MCF 10A (cell line): ENCODE measurements at places on chromosomes 2 and 18.

GRCh38 chr2:128644156-128644555, 325.5 kb upstream of the HS6ST1 start:
- H3K36me3 ChIP-seq, result no peaks in the 10 kb centered on the region
- no peak overlapping the region for H3K27ac ChIP-seq
- no peaks in the 10 kb centered on the region for H3K27me3 ChIP-seq
- H3K4me1 ChIP-seq, result no peaks in the 10 kb centered on the region
- no peak for DNase-seq
- H3K4me3 ChIP-seq, result no peak overlapping the region

DNA sequence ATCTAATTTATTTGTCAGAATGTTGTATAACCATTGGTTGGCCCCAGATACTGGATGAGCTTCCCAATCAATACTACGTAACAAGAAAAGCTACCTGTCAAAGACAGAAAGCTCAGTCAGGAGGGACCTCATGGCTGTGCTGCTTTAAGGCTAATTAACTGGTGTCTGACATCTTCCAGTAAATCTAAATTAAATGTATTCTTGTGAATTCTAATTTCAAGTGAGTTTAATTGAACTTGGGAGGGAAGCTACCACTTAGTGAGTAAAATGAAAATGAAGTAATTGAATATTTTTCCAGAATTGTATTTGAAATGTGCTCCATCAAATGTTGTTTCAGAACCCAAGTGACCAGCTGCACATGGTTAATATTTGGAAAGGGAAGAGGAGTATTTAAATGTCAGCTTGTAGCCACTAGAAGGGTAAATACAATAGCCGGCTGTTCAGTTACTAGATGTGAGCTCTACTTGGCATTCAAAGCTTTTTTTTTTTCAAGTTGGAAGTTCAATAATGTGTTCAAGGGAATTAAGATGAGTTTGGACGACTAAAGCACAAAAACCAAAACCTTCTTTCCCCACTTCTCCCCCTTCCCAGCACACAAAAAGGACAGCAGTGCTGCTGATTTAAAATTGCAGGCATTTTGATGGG, 62.0 kb downstream of the GPR39 start:
- H3K27me3 ChIP-seq, result no peaks in the 10 kb centered on the region
- DNase-seq, result no peak
- H3K36me3 ChIP-seq, result peaks cover 6% of the 10 kb centered on the region
- no peaks in the 10 kb centered on the region for H3K4me1 ChIP-seq

GRCh38 chr2:103353774-103354173, 591.9 kb downstream of the TMEM182 start:
- H3K27ac ChIP-seq, result no peak overlapping the region
- no peak overlapping the region for H3K4me3 ChIP-seq
- peaks cover 73% of the 10 kb centered on the region for H3K27me3 ChIP-seq
- no peaks in the 10 kb centered on the region for H3K36me3 ChIP-seq

DNA sequence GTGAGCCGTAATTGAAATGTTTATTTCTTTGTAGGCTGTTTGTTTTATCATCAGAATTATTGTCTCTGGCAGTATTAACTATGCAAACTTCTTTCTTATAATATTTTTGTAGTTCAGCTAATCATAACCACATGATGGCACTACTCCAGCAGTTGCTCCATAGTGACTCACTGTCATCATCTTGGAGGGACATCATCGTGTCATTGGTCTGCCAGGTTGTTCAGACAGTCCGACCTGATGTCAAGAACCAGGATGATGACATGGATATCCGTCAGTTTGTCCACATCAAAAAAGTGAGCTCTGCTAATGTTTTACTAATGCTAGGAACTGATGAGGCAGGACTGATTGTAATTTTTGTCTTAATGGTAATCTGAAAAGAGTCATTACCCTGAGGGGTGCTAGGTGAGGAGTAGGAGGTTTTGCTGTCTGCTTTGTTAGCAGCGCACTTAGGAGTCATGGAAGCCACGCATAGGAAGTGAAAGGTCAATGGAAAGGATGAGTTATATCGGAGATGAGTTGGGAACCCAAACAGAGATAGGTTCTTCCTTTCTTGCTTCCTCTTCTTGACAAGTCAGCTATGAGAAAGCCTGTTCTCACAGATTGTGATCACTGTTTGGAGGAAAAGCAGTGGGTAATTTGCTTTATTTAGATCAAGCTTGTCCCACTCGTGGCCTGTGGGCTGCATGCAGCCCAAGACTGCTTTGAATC, 49.2 kb downstream of the PIKFYVE start:
- no peaks in the 10 kb centered on the region for H3K27me3 ChIP-seq
- H3K4me1 ChIP-seq, result peaks cover 7% of the 10 kb centered on the region
- no peak overlapping the region for H3K4me3 ChIP-seq
- DNase-seq, result peak; percentile 38
- H3K27ac ChIP-seq, result no peak overlapping the region

- no peaks in the 10 kb centered on the region for H3K36me3 ChIP-seq
- peaks cover 20% of the 10 kb centered on the region for H3K4me1 ChIP-seq
- peak overlapping the region; percentile 46 for H3K27ac ChIP-seq
- peak; percentile 61 for DNase-seq
Observed at GRCh38 chr2:37713258-37713700, 41.8 kb upstream of the CDC42EP3 start.

- no peaks in the 10 kb centered on the region for H3K4me1 ChIP-seq
- H3K4me3 ChIP-seq, result no peak overlapping the region
- no peaks in the 10 kb centered on the region for H3K36me3 ChIP-seq
- no peak overlapping the region for H3K27ac ChIP-seq
Observed at GRCh38 chr2:24008672-24009366, 1.1 kb upstream of the MFSD2B start.

DNA sequence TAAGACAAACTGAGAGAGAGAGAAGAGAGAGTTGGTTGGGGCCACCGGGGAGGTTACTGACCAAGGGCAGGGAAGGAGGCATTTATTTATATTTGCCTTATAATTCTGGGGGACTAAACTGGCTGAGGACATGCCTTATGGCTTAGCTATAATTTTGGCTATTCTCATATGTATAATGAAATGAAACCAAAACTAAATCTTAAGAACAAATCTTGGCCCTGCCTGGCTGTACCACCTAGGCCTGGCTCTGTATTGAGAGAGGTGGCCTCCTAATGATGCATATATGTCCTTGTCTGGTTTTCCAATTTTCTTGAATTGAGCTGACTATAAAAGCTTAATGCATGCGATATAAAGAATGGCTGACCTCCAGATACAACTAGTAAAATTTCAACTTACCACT, 3.5 kb upstream of the PPP1CB start:
- H3K36me3 ChIP-seq, result peaks cover 28% of the 10 kb centered on the region
- no peak overlapping the region for H3K27ac ChIP-seq
- H3K4me3 ChIP-seq, result no peak overlapping the region
- H3K4me1 ChIP-seq, result no peaks in the 10 kb centered on the region

- peaks cover 5% of the 10 kb centered on the region for H3K36me3 ChIP-seq
- H3K27me3 ChIP-seq, result no peaks in the 10 kb centered on the region
- H3K27ac ChIP-seq, result no peak overlapping the region
- no peak overlapping the region for H3K4me3 ChIP-seq
- DNase-seq, result peak; percentile 40
Observed at GRCh38 chr18:49544362-49544761, 17.5 kb upstream of the LIPG start.

DNA sequence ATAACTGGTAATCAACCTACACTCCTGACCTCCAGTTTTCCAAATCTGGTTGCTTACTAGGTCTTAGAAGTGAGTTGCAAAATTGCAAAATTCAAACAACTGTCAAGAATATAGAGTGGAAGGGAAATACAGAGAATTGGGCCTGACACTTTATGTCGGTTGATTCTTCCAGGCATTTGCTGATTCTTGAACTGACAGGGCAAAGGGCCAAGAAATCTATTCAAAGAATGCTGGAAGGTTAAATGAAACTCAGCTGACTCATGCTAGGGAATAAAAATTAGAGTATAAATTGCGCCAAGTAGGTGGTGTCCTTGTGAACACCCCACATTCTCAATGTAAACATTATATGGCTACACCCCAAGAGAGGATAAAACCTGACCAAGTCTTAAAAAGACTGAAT, 21.5 kb upstream of the ZSCAN30 start:
- peak overlapping the region; percentile 12 for H3K27ac ChIP-seq
- no peak overlapping the region for H3K4me3 ChIP-seq
- DNase-seq, result peak; percentile 55
- no peaks in the 10 kb centered on the region for H3K27me3 ChIP-seq
- peaks cover 15% of the 10 kb centered on the region for H3K4me1 ChIP-seq

GRCh38 chr2:99485824-99486223, 4.0 kb downstream of the REV1 start:
- DNase-seq, result no peak
- no peak overlapping the region for H3K4me3 ChIP-seq
- H3K4me1 ChIP-seq, result peaks cover 28% of the 10 kb centered on the region
- H3K27me3 ChIP-seq, result no peaks in the 10 kb centered on the region
- H3K27ac ChIP-seq, result peak overlapping the region; percentile 25

DNA sequence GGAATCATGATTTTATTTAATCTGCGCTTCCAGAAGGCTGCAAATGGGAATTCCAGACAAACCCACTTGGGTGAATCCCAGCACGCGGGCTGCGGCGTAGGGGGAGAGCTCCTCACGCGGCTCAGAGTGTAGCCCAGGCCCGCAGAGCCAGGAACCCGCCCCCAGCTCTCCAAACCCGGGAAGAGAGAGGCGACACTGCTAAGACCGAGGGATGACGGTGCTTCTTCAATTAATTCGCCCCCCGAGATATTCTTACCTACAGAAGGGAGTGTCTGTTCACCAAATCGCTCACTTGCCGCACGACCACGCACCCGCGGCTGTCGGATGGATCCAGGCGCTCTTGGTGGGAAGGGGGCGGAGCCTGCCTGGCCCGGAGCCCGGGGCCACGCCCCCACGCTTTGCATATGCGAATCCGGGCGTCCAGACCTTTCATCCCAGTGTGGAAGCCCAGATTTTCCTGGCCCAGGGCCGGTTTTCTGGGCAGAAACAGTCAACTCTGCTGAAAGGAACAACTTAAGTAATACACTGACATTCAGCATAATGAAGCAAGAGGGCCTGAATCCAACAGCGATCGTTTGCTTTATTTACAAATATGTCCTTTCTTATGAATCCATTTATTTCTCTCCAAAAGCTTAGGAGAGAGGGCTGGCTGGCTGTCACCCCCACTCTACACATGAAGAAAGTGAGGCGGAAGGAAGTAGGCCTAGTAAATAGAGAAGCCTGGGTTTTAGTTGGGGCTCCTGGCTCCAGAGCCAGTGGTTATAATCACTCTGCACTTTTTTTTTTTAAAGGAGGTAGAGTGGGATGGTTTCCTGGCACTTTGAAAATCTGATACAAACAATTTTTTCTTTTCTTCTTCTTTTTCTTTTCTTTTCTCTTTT, at the start of gene SLC19A3:
SLC19A3 (minus strand) TSS at position 342 of the 881 bp plus-strand sequence. CDS start 15,710 bp downstream, outside the sequence.
- H3K4me3 ChIP-seq, result no peak within 1 kb of the TSS
- no peaks in the 10 kb centered on the region for H3K4me1 ChIP-seq
- DNase-seq, result peak; percentile 45
- peaks cover 12% of the 10 kb centered on the region for H3K27me3 ChIP-seq
- no peak within 1 kb of the TSS for H3K27ac ChIP-seq

- H3K36me3 ChIP-seq, result no peaks in the 10 kb centered on the region
- H3K4me1 ChIP-seq, result peaks cover 8% of the 10 kb centered on the region
- H3K27ac ChIP-seq, result no peak overlapping the region
- H3K27me3 ChIP-seq, result peaks cover 18% of the 10 kb centered on the region
- peak; percentile 69 for DNase-seq
Observed at GRCh38 chr2:49914281-49914680, 760.0 kb upstream of the FSHR start.

DNA sequence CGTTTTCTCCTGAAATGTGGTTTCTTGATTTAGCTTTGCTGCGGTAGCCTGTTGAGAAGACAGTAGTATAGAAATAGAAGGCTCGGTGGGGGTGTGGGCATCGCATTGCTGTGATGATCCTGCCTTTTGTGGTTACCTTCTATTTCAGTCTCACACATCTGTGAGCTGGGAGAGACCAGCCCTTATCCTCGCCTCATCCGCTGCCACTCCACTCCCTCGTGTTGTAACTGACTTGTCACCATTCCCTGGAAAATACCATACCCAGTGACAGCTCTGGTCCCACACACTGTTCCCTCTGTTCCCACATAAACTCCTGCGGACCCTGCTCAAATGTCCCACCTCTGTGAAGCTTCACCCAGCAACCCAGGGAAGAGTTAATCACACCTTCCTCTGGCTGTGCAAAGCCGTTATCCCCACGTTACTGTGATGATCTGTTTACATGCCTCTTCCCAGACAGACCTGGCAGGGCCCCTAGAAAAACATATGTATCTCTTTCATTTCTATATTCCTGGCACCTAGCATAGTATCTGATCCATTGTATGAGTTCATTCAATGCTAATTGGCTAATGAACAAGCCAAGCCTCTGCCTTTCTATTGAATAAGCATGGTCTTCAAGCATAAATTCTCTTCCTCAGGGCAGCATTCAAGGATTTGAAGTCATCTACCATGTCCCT, 114.6 kb downstream of the MAPK4 start:
- H3K27me3 ChIP-seq, result peaks cover 17% of the 10 kb centered on the region
- H3K27ac ChIP-seq, result no peak overlapping the region
- peak; percentile 26 for DNase-seq
- H3K4me3 ChIP-seq, result no peak overlapping the region
- no peaks in the 10 kb centered on the region for H3K4me1 ChIP-seq

DNA sequence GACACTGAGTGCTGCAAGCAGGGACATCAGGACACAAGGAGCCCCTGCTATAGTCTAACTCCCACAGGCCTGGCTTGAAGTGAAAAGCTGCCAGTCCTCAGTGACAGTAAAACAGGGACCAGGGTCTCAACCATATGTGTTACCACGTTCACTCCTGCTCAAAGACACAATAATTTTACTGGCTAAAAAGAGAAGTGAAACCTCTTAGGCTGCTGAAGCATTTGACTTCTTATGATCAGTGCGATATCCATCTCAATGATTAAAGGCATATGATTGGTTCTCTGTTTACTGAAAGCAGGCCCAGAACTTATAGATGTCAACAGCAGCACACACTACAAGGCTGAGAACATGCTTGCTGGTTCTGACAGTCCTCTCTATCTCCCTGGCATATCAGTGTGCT, 129.8 kb upstream of the LMAN1 start:
- no peaks in the 10 kb centered on the region for H3K36me3 ChIP-seq

DNA sequence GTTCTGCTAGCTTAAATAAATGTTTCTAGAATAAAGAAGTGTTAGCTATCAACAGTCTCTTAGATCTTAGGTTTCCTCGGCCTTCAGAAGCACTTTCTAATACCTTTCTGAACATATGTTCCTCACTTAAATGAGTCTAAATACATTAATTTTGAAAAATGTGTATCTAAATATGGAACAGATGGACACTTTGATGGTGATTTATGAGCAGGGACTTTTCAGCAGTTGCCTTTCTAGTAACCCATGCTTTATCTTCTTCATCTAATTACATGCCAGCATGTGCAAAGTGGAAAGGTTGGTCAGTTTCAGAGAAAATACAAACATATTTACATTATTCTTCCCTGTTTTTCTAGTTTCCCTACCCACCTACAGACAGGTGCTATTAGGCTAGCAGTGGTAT, 797.0 kb upstream of the CHAC2 start:
- H3K27ac ChIP-seq, result no peak overlapping the region
- DNase-seq, result no peak
- H3K27me3 ChIP-seq, result no peaks in the 10 kb centered on the region
- H3K4me1 ChIP-seq, result no peaks in the 10 kb centered on the region
- no peaks in the 10 kb centered on the region for H3K36me3 ChIP-seq

- no peaks in the 10 kb centered on the region for H3K27me3 ChIP-seq
- no peak overlapping the region for H3K4me3 ChIP-seq
- H3K36me3 ChIP-seq, result no peaks in the 10 kb centered on the region
- H3K4me1 ChIP-seq, result no peaks in the 10 kb centered on the region
- H3K27ac ChIP-seq, result no peak overlapping the region
Observed at GRCh38 chr2:188068093-188068492, 223.6 kb upstream of the GULP1 start.
